Pulmonary artery endothelial cell (primary cell): ENCODE measurements at places on chromosomes 3 and 15.

GRCh38 chr3:27507111-27507510 is 22.9 kb upstream of the SLC4A7 start:
- DNase-seq, result no peak

GRCh38 chr15:96247621-96248305 is 82.7 kb upstream of the NR2F2 start:
- DNase-seq, result no peak

GRCh38 chr3:73719861-73720260 is 95.1 kb upstream of the PDZRN3 start:
- DNase-seq, result no peak

DNA sequence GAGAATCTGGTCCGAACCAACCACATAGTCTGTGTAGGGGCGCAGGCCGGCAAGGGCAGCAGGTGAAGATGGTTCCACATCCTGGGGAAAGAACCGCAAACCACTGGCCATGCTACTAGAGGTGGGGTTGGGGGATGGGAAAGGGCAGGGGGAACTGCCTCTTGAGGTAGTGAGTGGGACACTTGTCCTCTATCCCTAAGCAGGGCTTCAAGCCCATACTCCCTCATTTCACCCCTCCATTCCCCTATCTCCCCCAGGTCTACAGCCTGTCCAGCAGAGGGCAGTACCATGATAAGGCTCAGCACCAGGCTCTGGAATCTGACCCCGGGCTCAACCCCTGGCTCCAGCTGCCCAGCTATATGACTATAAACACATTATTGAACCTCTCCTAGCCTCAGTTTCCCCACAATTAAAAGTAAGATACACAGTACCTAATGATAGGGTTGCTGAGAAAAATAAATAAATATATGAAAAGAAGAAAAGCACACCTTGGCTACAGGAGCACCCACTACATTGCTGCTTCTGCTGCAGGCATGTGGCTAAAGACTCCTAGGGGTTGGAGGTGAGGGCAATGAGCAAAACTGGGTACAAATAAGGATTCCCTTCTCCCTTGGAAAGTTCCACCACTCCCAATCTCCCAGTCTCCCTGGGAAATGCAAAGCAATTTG is 6.3 kb downstream of the GORASP1 start:
- no peak for DNase-seq

DNA sequence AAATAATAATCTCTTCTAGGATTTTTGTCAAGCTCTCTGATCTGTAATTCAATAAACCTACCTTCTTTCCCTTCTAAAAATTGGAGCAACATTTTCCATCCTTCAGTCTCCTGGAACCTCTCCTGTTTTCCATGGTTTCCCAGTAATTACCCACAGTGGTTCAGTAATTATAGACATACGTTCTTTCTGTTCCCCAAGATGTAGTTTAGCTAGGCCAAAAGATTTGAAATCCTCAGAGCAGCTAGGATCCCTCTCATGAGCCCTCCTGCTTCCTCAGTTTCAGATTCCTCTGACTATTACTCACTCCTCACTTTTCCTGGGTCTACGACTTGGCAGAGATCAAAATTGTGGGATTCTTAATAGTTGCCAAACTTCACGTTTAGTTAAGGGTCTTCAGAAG is 76.9 kb upstream of the IGSF10 start:
- no peak for DNase-seq

GRCh38 chr15:51589881-51590568 is 32.5 kb downstream of the DMXL2 start:
- no peak for DNase-seq

DNA sequence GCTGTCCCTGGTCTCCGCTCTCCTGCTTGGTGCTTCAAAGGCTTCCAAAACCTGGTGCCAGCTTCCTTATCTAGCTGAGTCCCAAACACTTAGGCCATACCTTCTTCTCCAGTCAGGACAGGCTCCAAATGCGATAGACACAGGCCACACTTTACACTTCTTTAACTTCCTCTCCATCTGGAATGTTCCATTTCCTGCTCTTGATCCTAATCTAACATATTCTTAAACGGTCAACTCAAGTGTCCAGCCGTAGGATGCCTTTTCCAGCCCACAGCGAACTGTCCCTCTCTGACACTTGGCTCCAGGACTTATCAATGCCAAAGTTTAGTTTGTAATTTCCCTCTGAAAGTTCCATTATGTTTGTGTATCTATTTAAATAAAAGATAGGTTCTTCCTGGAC is 19.2 kb upstream of the PLA2G4F start:
- peak; percentile 27 for DNase-seq

- DNase-seq, result no peak
Observed at GRCh38 chr15:39281094-39281493, 299.8 kb upstream of the THBS1 start.

DNA sequence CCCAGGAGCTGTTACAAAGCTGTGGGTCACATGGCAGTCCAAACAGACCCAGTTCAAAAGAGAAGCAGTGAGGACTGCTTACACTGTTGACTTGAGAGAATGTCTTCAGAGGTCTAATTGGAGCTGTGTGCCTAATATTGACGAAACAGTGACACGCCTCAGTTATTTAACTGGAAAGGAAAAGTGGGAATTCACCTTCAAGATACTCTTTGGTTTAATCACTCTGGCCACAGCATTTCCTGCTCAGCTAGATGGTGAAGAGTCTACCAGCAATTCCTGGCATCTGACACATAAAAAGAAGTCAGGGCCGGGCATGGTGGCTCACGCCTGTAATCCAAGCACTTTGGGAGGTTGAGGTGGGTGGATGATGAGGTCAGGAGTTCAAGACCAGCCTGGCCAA is 326.4 kb downstream of the SV2B start:
- DNase-seq, result no peak

DNA sequence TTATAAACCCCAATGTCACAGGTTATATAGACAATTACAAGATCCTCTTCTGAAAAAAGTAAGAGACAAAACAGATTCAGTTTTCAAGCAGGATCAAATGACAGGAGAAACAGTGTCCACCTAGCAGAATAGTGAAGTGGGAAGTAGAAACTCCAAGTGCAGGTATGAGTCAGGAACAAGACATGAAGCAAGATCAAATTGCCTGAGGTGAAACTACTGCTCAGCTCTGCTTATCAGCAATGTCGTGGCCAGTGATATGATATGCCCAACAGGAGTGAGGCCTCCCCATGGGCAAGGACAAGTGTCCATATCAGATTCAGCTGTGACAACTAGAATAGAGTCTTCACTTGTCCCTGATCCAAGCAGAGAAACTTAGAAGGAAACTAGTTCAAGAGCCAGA is 100.0 kb downstream of the ZMAT3 start:
- no peak for DNase-seq

DNA sequence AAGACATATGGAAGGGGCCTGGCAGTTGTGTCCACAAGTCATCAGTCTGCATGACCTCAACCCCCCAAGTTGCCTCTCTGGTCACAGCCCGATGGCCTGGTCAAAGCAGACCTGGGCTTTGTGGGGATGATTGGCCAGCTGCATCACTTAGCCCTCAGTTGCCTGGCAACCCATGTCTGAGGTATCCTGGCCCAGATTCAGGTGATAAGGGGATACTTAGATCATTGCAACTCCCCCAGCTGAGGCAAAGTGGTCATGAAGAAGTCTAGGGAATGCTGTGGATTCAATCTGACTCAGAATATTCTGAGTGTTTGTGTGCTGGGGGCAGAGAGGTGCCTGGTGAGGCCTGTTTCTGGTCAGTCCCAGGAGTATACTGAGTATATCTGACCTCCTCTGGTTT is 5.0 kb downstream of the GPR156 start:
- no peak for DNase-seq

DNA sequence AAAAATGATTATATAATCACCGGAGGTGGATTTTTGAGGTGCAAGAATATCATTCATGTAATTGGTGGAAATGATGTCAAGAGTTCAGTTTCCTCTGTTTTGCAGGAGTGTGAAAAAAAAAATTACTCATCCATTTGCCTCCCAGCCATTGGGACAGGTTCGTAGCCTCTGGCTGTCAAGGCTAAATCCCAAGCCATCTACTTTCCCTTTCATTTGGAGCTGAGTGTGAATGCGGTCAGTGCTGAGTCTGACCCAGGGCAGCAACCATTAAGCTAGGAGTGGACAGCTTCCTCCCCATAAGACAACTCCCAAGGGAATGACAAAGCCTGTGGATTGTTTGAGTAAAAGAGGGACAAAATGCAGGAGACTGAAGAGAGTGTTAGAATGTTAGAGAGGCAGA is 33.6 kb downstream of the PARP14 start:
- peak; percentile 26 for DNase-seq

GRCh38 chr3:153171918-153172317 is 9.9 kb downstream of the RAP2B start:
- DNase-seq, result no peak

GRCh38 chr3:101809178-101810021 is 30.4 kb downstream of the NXPE3 start:
- DNase-seq, result no peak

DNA sequence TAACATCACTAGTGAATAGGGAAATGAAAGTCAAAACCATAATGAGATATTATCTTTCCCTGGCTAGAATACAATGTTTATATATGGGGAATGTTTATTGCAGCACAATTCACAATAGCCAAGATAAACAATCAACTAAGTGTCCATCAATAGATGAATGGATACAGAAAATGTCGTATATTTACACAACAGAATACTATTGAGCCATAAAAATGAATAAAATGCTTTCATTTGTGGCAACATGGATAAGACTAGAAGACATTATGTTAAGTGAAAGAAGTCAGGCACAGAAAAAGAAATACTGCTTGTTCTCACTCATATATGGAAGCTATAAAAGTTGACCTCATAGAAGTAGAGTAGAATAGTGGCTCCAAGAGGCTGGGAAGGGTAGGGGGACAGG is 65.2 kb downstream of the SLC9C1 start:
- no peak for DNase-seq

- DNase-seq, result no peak
Observed at GRCh38 chr3:190737446-190737845, 125.0 kb downstream of the GMNC start.

DNA sequence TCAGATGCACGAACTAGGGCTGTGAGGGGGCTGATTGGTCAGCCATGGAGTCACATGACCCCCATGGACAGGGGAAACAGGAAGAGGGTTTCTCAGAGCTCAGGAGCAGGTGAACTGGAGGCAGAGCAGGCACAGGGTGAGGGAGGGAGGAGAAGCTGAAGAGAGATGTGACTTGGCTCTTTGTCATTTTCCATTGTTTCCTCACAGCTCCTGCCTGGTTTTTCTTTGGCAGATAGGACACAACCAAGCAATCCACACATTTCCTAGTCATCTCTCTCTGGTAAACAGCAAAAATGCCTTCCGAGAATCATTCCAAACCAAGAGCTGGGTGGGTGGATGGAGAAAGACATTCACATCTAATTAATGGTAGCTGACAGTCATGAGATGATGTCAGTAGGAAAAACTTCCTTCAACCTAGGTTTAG is 43.4 kb upstream of the LMCD1 start:
- DNase-seq, result no peak

- no peak for DNase-seq
Observed at GRCh38 chr3:94210256-94210655, 147.4 kb downstream of the NSUN3 start.

DNA sequence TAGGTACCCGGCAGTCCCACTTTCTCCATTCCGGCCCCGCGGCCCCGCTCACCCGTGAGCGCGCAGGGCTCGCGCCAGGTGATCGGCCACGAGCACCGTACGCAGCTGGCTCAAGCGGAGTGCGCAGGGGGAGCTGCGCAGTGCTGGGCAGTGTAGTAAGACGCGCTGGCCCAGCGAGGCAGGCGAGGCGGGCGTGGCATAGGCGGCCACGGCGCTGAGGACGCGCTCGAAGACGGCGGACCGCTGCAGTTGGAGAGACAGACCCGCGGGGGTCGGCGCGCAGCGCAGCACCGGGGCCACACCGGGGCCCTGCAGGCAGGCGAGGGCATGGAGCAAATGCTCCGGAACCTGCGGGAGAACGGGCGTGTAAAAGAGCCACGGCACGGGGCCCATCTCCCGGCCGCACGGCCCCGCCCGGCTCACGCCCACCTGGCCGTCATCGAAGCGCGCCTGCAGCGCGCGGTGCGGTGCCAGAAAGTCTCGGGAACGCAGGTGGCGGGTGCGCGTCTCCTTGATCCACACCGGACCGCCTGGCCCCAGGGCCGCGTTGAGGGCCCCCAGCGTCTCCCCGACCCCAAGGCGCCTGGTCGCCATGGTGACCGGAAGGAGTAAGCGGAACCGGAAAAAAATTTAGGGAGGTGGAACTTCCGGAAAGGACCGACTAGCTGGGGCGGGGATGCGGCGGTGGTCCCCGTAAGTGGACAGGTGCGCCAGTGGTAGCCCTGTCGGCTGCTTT is at the start of gene DALRD3:
DALRD3 (minus strand) TSS at position 610 of the 736 bp plus-strand sequence; CDS start at position 594, 16 bp downstream.
- DNase-seq, result no peak

DNA sequence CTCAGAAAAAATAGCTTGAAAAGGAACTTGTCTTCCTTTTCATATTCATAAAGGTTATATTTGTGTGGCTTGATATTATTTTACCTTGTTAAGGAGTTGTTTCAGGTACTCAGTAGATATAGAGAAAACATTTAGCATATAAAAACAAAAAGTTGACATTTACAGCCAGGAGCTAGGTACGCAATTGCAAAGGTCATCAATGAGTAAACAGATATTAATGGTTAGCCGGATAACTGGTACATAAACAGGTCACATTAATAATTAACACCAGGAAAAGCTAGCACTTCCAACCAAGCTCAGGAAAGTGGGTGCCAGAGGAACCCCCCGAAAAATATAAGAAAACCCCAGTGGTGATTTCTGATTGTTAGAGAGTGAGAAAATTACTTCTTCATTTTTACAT is 146.6 kb upstream of the NR2F2 start:
- no peak for DNase-seq

GRCh38 chr3:155204851-155205250 is 88.6 kb downstream of the STRIT1 start:
- no peak for DNase-seq

DNA sequence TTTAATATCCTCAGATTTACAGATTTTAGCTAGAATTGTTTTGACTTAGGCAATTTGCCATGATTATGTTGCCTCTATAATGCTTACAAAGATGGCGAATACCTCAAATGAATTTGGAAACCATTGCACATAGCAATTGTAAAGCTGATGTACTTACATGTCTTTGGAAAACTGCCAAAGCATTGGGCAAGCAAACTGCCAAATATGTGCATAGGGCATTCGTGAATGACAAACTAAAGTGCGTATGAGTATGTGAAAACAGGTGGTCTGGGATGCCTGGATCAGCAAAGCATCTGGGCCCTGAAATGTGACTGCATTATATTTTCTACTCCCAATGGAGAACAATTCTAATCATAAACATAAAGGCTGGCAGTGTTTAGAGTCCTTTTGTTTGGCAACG is 445.3 kb upstream of the ROBO1 start:
- DNase-seq, result no peak

- no peak for DNase-seq
Observed at GRCh38 chr3:187914231-187914630, 169.0 kb upstream of the BCL6 start.

DNA sequence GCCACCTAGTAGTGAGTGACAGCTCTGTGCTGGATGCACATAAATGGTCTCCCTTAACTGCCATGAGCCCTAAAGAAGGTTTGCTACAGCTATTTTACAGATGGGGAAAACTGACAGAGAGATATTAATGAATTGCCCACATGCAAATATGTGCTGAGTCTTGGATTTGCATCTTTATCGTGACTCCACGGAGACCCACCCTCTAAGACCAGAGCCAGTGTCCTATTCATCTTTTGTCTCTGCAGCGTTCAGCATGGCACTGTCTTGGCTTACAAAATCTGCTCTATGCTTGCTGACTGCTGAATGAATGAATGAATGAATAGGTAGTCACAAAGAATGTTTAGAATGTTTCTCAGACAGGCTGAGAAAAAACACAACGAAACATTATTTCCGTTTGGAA is 48.3 kb downstream of the BTD start:
- no peak for DNase-seq

GRCh38 chr3:17726313-17726712 is 16.1 kb downstream of the TBC1D5 start:
- no peak for DNase-seq

GRCh38 chr3:13011573-13012220 is 61.5 kb downstream of the IQSEC1 start:
- DNase-seq, result no peak
